ENCODE measurements at places on chromosomes 11 and 22.

DNA sequence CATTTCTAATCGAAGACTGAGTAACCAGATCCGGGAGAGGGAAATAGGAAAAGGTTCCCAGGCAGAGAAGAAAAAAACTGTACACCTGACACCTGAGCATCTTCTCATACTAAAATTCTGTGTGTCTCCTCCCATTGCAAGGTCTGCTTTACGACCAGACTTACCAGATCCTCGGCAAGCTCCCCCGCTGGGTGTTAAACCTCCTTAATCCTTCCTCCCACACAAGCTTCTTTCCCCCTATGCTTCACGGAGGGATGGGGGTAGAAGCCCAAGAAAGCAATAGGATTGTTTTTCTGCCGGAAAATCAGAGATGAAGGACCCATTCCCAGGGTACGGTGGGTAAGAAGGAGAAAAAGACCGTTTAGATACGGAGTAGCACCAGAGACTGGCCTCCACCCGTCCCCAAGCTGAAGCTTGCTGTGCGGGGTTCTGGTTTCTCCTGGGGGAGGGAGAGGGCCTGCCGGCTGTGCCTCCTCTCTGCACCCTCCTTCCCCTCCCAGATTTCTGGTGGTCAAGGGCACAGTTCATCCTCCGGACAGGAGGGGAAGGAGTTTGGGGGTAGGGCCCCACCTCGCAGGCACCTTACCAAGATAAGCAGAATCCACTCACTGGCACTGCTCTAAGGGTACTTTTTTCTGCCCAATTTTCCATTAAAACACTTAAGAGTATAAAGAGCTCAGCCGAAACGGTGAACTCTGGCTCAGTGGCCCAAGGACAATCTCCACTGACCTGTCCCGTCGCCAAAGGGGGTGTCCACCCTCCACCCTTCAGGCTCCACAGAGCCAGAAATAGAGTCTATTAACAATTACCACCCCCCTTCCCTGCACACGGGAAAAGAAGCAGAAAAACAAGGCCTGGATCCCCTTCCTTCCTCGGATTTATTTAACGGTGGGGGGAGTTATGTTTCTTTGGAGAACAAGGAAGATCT is 1.2 kb downstream of the TOB2 start:
- DNase-seq, result no peak

- DNase-seq, result no peak
Observed at GRCh38 chr11:121563003-121563402, 110.2 kb upstream of the SORL1-AS1 start.

DNA sequence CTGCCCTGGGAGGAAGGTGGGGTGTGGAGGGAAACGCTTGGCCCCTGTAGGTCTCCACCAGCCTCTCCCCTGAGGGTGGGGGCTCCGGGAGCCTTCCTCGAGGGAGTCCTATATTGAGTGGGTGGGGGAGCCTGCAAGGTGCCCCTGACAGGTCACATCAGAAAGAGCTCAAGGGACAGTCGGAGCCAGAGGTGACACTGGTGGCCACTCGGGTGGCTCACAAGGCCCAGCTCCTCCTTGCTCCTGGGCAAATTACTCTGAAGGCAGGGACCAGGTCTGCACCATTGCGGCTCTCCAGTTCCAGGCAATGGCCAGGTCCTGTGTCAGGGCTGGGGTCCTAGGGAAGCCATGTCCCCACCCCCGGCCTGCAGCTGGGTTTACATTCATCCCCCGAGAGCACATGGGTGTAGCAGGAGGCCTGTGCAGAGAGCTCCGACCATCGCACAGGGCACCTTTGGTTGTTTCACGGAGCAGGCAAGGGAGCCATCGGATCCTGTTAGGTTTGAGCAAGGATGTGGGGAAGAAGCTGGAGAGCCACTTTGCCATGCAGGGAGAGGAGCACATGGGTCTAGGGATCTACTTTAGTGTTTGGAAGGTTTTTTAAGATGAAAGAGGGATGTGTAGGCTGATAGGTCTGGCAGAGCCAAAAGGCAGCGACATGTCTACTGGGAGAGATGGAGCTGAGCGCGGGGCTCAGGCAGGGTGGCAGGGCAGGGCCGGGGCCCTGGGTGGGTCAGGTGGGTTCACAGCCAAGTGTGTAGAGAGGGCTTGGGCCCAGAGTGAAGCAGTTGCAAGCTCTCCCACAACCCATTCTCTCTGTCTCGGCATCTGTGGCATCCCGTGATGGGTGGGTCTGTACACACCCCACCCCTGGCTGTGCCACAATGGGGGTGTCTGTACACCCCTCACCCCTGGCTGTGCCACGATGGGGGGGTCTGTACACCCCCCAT is 14.8 kb downstream of the CCND1 start:
- DNase-seq, result no peak

DNA sequence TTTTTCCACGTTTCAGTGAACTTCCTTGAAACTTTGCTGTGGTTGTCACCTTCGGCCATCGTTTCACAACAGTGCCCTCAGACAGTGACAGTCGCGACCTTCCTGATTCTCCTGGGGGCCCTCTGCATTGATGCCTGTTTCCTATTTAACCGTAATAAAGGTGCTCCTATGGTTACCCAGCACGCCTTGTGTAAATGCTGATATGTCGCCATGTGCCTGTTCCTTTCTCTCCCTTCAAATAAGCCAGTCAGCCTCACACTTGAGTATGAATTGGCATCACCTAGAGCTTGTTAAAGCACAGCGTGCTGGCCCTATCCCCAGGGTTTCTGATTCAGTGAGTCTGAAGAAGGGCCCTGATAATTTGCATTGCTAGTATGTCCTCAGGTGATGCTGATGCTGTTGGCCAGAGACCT is 104.8 kb downstream of the MICAL2 start:
- no peak for DNase-seq

DNA sequence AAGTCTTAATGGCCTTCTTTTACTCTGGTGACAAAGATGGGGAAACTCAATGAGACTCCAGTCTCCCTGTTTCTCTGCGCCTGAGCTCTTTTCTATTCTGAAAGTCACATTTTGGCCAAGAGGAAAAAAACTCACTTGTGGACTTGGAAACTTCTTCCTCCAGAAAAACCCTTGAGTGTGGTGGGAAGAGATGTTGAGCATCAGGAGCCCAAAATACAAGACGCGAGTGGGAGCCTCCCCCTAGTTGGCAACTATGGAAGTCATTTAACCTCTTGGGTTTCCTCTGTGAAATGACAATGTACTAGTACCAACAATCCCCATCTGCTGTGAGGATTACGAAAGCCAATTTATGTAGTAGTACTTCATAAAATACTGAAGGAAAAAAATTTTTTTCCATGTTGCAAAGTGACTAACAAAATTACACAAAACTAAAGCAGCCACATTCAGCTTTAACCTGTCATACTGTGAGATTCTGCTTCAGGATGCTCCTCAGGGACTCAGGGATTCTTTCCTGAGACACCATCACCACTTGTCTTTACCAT is 524 bp upstream of the SLC25A17 start:
- DNase-seq, result no peak

GRCh38 chr22:35476341-35476740 is 64.3 kb upstream of the RASD2 start:
- DNase-seq, result no peak

GRCh38 chr11:121543836-121544380 is 91.1 kb upstream of the SORL1-AS1 start:
- DNase-seq, result no peak

DNA sequence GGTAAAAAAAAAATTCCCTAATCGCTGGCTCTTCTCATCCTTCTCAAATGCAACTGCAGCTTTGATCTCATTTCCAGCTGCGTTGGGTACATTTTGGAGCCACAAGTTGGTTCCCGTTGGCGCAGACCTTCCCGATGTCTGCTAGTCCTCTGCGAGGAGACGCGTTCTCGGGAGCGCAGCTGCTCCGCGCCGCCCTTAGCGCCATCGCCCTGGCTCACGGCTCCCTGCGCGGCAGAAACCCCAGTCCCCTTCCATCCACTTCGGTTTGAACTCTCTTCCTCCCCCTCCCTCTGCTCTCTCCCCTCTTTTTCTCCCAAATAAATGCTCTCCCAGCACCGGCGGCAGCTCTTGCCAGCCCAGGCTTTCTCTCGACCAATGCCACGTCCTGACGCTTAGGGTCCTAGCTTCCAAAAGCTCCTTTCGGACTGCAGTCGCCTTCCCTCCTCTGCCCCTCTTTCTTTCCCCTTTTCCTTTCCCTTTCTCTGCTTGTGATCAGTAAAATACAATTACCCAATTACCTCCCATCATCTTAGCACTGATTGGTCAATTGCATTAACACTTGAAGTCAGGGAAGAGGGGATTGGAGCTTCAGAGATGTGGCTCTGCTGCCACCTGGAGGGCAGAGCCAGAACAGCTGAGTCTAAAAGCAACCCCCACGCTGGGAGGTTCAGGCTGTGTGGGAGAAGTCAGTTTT is 1165.7 kb downstream of the LRRC4C start:
- DNase-seq, result no peak

GRCh38 chr11:20238712-20239111 is 78.4 kb upstream of the DBX1 start:
- DNase-seq, result no peak

DNA sequence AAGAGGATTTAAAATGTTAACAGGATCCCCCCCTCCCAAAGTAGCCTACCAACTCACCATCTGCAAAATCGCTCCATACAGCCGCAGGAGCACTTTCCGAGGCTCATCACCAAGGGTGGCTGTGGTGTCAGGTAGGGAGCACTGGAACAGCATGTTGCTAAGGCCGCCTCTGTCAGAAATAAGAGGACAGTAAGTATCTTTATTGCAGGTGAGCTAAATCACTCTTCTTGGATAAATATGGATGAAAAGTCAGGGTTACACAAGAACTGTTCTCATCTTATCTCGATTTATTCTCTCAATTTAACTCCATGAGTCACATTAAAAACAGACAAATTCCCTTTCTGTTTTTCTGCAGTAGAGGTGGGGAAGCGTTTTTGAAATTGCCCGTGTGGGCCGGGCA is 24.2 kb downstream of the CHKA start:
- DNase-seq, result no peak

DNA sequence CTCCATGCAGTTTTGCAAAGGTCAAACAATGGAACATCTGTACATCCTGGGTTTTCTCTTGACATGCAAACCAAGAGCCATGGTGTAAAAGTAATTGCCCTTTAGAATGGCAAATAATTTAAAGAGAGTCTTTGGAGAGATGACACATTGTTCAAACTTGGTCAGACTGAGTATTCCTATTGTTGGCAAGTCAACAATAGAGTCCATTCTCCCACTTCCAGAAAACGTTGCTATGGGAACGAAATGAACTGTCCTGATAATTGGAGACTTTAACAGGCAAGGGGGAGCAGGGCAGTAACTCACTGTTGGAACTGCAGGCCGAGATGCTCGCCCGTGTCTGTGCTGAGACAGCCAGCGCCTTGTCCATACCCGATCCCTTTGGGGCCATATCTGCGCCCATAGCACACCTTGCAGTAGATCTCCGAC is 13.9 kb downstream of the CSRP3 start:
- no peak for DNase-seq

DNA sequence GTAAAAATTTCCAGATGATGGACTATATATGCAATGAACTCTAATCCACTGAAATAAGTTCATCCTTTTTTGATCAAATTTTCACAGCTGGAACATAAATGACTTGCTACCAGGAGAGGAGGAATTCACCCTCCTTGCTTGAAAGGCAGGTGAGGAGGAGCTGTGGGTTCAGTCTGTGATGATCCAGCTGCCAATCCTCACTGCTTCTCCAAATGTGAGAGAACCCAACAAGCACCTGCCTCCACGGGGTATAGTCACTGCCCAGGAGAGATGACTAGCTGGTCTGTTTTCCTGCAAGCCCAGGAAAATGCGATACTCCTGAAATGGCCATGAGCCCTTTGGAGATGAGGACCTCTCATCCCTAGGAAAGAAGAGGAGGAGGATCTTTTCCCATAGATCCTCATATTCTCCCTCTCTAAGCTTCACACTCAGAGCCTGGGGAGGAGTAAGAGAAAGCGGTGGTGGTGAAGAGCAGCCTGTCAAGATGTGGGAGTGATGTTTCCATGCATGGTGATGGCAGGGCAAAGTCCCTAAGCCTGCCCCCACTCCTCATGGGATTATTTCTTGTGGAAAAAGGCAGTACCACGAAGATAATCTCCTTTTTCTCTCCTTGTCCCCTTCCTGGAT is 77.9 kb upstream of the USP47 start:
- no peak for DNase-seq

GRCh38 chr22:24433828-24434470 is 6.5 kb downstream of the ADORA2A start:
- DNase-seq, result no peak

All from activated naive CD4-positive, alpha-beta T cell (primary cell).